Stimulated activated CD4-positive, alpha-beta T cell treated with anti-CD3 and anti-CD28 coated beads, TNF-alpha, amount 100 ng/mL, for 24 hours (primary cell): ENCODE measurements at places on chromosomes 16 and 17.
A peak's percentile ranks its signal among the peaks of the same experiment; 100 is the strongest.

- peak; percentile 66 for DNase-seq
Measured at GRCh38 chr17:35764123-35764991, 3.7 kb downstream of the C17orf50 start.

DNA sequence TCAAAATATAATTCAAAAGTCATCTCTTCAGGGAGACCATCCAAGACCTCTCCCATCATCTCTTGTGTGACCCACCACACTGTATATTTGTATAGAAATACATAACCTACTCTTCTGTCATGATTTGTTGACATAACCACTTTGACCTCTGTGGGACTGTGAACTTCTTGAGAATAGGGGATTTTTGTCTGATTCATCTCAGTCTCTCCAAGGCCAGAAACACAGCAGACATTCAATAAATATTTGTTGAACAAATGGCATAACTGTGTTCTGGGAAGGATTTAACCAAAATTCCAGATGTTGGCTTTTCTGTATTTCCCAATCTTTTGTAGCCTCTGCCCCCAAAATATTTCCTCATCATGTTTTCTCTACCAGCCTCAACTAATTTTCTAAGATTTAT, 169.7 kb downstream of the CDH11 start:
- no peak for DNase-seq

DNA sequence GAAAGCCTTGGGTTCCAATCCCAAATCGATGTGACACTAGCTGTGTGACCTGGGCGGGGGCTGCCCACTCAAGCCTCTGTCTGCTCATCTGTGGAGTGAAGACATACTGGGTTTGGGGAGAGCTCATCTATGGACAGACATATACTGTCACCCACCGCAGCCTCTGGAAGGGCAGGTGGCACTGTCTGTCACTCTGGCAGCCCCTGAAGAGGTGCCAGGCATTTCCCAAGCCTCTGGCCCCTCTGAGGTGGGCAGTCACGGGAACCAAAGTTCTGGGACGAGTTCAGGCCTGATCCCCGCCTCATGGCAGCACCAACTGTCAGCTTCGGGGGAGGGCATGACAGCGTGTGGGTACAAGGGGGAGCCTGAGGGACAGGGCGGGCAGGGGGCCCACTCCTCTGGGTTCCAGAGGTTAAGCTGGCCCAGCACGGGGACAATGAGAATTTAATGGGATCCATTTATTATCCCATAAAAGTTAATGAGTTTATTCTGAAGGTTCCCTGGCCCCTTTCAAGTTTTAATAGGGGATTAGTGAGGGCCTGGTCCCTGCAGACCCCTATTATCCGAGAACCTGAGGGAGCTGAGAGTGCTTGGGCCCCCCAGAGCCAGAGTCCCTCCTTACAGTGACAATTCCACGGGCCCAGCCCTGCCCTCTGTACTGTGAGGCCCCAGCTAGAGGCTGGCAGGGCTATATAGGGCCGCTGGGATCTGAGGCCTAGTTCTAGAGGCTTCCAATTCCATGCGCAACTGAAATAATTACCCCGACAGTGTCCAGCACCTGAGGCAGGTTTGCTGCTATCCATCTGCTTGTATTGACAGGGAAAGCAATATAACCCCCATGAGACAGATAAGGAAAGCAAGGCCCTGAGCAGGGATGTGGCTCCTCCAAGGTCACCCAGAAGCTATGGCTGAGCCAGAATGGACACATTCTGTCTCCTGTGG, 18.8 kb downstream of the SEZ6 start:
- no peak for DNase-seq

DNA sequence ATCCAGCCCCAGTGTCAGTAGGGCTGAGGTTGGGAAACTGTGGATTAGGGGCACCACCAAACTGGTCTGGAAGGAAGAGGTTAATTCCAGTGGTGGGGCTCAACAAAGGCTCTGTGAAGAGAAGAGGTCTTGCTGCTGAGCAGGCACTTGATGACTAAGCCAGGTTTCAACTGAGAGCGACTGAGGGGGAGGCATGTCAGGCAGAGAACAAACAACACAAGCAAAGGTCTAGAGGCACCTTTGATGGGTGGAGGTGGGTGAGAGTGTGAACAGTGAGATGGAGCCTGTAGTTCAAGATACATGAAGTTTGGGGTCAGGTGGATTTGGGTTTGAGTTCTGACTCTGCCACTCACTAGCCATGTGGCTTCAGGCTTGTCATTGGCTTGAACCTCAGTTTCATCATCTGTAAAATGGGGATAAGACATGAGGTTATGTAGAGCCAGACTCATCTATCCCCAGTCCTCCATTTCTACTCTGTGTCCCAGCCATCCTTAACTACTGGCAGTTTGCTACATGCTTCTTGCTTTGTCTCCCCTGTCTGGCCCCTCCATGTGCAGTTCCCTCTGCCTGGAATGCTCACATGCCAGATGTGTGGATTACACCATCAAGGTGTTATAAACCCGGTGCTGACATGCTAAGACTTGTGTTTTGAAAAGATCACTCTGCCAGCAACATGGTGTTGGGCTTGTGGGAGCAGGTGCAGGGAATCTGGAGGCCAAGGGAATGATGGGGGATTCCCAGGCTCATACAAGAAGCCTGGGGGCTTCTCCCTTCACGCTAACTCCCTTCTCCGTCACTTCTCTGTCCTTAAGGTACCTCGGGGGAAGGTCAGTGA, 3.0 kb upstream of the RMI2 start:
- DNase-seq = no peak

- DNase-seq = no peak
Measured at GRCh38 chr16:78789561-78789960, 690.1 kb downstream of the WWOX start.

- DNase-seq = no peak
Measured at GRCh38 chr17:82408938-82409318, 9.2 kb upstream of the HEXD start.

DNA sequence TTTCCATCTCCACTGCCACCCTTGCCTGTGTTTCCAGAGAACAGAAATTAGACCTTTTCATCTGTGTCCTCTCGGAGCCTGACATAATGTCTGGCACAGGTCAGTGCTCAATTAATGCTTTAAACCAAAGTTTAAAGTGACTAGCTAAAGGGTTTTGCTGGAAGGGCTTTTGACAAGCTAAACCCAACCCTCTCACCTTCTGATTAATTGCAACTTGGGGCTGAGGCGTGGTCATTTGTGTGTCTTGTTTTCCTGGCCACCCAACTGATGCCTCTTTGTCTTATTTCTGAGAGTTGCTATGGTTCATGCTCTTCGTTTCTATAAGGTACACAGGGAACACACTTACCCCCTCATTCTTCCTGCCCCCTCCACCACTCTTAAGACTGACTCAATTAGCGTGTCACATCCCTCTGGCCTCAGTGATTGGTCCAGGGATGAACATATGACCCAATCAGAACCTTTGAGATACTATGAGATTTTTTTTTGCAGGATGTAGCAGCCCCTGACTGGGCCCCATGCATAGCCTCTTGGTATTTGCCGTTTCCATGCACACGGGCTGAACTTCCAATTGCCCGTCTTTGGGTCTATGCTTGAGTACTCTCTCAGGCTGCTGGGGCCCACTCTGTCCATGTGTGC, 15.8 kb upstream of the BRD7 start:
- DNase-seq = no peak

- no peak for DNase-seq
Measured at GRCh38 chr17:50127697-50128361, 2.1 kb downstream of the SAMD14 start.

DNA sequence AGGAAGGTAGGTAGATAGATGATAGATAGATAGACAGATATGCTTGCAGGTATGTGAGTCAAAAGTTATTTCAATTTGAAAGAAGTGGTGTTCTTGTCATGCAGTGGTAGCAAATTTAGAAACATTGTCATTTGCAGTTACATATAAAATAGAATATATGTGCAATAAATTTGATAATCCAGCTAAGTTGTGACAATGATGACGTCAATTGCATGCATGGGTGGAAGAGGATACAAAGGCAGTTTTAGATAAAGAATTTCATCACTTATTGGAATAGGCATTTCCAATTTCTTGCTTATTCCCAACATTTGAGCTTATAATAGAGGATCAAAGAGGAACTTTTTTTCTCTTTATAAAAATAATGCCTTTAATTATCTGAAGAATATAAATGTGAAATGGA, 99.2 kb upstream of the KCNJ16 start:
- no peak for DNase-seq

DNA sequence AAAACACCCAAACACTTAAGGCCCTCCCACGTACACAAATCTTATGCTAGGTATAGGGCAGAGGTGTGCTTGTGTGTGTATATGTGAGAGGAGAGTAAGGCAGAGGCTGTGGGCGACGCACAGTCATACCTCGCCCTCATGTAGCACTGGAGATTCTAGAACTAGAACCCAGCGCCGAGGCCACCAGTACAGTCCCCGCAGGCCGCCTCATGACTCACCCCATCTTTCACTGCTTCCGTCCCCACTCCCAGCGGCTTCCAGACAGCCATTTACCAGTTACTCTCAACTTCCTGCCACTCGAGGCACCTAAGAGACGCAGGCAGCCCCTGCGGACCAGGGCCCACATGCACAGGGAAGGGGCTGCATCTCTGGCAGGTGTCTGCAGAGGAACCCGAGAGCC, 23.2 kb upstream of the CYTH1 start:
- peak; percentile 36 for DNase-seq

- no peak for DNase-seq
Measured at GRCh38 chr17:49565948-49566491, 9.7 kb upstream of the NXPH3 start.

DNA sequence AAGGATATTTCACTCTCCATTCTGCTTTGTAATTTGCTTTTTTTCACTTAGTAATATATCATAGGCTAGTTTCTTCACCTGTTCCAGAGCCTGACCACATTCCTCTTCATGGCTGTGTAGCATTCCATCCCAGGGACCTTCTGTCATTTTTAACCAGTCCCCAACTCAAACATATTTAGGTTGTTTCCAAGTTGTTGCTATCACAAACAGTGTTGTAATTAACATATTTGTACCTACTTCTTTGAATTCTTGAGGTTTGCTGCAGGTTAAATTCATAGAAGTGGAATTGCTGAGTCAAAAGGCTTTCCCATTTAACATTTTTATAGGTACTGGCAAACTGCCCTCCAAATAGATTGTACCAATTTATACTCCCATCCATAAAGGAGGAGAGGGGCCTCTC, 65.1 kb upstream of the MED9 start:
- DNase-seq = no peak

DNA sequence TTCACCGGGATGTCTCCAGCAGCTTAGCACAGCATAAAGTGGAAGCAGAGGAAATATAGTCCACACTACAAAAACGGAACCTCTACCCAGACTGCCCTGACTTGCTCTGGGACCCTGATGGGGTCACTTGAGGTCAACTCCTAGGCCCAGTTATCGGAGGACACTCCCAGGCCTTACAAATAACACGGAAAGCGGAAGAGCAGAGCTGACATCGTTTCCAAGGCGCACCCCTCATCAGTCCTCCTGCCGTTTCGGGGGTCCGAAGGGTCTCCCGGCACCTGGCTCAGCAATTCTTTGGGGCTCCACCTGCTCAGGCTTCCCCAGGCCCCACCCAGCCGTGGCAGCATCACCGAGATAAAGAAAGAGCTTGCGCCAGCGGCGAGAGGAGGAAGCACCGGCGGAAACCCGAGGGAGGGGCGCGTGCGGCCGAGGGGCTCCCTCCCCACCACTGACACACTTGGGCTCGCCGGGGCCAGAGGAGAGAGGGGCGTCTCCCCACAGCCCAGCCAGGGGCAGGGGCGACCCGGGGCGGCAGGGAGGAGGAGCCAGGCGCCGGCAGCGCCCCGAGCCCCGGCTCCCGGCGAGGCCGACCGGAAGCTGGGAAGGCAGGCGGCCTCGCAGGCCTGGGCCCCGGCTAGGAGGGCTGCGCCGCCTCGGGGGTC, 727 bp downstream of the CORO7 start:
- peak; percentile 59 for DNase-seq

GRCh38 chr17:67362173-67362572, 4.2 kb downstream of the PSMD12 start:
- no peak for DNase-seq

DNA sequence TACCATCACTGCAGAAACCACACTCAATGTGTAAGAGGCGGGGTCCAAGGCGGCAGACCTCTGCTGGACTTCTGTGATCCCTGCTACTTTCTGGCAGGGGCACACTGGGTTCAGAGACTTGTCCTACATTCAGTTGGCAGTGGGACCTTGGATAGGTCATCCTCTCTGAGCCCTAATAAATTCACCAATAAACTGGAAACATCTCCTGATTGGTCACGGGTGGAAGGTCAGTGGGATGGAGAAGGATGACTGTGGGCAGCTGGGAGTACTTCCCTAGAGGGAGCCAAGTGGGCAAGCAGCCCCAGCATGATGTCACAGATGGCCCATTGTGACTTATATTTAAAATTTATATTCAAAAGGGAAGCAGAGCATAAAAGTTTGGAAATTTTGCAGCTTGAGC, 49.7 kb downstream of the RNF112 start:
- DNase-seq = no peak

- DNase-seq = no peak
Measured at GRCh38 chr16:3566990-3567389, 10.2 kb downstream of the NLRC3 start.

- no peak for DNase-seq
Measured at GRCh38 chr17:41689497-41690299, 1.0 kb downstream of the EIF1 start.
